ENCODE measurements at places on chromosomes 7 and 10. TPM values are rescaled to one million over a fixed set of nuclear protein-coding genes. Genes with fewer than 3 reads are reported as not detected.

DNA sequence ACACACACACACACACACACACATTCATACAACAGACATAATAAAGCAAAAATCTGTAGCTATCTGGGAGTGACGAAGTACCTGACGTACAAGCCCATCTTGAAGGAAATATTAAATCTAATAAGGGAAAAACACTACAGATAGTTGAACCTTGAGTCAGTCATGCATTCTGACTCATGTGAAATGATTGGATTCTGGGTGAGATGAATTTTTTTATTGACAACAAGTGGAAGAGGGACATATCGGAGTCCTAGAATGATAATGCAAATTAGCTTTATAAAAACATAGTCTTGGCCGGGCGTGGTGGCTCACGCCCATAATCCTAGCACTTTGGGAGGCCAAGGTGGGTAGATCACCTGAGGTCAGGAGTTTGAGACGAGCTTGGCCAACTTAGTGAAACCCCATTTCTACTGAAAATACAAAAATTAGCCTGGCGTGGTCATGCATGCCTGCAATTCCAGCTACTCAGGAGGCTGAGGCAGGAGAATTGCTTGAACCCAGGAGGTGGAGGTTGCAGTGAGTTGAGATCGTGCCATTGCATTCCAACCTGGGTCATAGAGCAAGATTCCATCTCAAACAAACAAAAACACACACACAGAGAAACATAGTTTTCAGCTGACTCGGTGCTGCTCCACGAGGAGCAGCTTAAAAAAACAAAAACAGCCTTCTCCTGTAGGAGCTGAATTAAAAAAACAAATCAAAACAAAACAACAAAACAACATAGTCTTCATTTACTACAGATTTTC, 154.4 kb upstream of the MKLN1 start:
- no peak for DNase-seq

DNA sequence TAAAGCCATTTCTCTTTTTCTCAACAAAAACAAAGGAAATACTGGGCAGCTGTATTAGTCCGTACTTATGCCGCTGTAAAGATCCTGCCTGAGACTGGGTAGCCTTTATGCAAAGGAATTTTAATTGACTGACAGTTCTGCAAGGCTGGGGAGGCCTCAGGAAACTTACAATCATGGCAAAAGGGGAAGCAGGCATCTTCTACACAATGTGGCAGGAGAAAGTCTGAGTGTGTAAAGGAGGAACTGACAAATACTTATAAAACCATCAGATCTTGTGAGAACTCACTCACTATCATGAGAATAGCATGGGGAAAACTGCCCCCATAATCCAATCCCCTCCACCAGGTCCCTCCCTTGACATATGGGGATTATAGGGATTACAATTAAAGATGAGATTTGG, 264.3 kb downstream of the SEMA3A start:
- DNase-seq = no peak

GRCh38 chr10:74293686-74294371, 142.8 kb downstream of the ADK start:
- DNase-seq = no peak

GHRHR gene
- not detected for polyA plus RNA-seq

DNA sequence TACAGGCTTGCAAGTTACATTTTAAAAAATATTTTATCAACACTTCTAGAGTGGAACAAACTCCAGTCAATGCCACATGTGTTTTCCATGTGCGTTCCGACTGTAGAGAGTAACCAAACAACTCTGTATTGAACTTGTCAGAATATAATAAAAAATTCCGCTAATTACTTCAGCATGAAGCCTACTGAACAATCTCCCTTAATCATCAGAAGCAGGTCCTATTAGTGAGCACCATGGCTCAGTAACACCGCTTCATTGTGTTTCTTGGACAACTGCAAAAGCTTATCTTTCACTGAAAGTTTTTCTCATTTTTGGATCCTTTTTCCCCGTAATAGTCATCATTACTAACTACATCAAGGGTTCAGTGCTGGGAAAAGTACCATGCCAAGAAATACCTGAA, 117.0 kb downstream of the MKX start:
- no peak for DNase-seq

DNA sequence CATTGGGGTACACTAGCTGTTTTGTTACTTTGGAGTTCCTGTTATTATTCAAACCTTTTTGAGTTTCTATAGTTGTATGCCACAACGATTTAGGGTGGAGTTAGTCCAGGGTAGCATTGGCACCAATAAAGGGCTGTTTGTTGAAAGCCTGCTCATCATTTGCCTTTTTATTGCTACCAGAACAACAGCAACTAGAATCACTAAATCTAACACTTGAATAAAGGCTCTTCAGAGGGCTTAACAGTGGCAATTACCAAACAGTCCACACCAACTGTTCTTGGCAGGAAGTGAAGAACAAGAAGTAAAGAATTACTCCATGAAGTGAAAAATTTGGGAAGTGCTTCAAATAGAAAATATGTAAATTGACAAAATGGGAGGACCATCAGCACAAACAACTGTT, 621.4 kb downstream of the PHTF2 start:
- no peak for DNase-seq

GRCh38 chr7:129489491-129489890, 12.8 kb upstream of the SMKR1 start:
- no peak for DNase-seq

OR2A7 gene
- polyA plus RNA-seq = not detected

ABCF2 gene
- polyA plus RNA-seq = 75.4 TPM

DNA sequence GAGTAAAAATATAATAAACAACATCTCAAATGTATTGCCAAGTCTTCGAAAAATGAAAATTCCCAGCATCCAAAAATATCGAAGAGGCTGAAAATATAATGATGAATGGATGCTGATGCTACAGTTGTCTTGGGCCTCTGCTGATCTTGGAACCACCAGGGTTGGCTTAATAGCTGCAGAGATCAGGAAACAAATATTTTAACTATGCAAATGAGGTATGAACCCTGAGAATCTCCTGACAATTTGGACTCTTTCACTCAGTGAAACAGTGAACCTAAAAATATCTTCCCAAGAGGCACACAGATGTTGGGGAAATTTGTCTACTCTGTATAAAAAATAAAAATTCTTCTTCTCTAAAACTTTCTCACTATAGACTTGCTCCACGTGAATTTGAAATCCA, 97.7 kb upstream of the EGFR start:
- no peak for DNase-seq

DNA sequence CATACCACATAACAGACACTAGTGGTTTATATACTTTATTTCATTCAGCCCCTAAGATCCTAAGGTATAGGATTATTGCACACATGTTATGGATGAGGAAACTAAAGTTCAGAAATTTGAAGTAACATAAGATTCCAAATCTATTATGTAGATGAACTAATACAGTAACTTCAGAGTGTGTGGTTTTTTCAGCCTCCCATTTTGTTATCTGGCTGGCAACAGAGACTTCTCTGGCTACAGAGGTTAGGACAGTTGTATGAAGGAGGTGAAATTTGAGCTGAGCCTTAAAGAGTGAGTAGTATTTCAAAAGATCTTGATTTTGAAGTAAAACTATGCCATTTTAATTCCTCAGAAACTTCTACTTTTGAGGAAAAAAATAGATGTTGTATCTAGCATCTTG, 125.4 kb downstream of the MAPK8 start:
- DNase-seq = no peak

DNA sequence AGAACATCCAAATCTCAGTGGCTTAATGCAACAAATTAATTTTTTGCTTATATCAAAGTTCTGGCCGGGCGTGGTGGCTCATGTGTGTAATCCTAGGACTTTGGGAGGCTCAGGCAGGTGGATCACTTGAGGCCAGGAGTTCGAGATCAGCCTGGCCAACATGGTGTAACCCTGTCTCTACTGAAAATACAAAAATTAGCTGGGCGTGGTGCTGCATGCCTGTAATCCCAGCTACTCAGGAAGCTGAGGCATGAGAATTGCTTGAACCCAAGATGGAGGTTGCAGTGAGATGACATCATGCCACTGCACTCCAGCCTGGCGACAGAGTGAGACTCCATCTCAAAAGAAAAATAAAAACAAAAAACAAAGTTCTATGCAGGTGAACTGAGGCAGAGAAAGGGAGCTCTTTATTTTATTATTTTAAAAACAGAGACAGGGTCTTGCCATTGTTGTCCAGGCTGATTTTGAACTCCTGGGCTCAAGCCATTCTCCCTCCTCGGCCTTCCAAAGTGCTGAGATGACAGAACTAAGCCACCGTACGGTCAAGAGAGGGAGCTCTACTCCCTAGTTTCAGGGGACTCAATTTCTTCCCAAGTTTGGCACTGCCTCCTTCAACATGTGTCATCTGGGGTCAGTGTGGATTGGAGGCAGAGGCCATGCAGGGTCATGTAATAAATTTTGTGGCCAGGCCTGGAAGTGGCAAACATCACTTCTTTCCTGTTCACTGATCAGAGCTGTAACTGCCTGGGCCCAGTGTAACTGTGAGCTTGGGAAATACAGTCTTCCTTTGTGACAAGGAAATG, 2.4 kb downstream of the ADCK2 start:
- DNase-seq = peak; percentile 79

DNA sequence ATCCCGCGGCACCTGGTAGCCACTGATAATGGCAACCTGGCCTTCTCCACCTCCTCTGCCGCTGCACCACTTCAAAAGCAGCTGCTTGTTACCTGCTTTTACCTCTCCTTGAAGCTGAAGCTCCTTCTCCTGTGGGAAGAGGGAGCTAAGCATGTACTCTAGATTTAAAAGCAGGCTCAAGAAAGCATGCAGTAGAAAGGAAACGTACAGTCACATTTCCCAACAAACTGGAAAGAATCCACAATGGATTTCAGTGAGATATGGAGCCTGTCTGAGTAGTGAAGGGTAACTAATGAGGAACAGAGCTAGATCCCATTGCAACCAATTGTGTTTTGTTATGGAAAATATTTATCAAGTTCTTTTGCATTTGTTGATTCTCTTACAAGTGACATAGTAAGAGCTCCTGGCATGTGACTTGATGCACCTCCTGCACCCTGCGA, 457.4 kb upstream of the GALNT17 start:
- DNase-seq = no peak

GRCh38 chr10:132685921-132686680, 99.8 kb downstream of the NKX6-2 start:
- DNase-seq = no peak

TBL2 gene
- polyA plus RNA-seq = 63.6 TPM

All from SK-N-SH (cell line).